Activated CD8-positive, alpha-beta memory T cell treated with anti-CD3 and anti-CD28 coated beads, Interleukin-2, amount 50 U/mL, for 48 hours (primary cell): ENCODE measurements at places on chromosomes 5 and 9.

DNA sequence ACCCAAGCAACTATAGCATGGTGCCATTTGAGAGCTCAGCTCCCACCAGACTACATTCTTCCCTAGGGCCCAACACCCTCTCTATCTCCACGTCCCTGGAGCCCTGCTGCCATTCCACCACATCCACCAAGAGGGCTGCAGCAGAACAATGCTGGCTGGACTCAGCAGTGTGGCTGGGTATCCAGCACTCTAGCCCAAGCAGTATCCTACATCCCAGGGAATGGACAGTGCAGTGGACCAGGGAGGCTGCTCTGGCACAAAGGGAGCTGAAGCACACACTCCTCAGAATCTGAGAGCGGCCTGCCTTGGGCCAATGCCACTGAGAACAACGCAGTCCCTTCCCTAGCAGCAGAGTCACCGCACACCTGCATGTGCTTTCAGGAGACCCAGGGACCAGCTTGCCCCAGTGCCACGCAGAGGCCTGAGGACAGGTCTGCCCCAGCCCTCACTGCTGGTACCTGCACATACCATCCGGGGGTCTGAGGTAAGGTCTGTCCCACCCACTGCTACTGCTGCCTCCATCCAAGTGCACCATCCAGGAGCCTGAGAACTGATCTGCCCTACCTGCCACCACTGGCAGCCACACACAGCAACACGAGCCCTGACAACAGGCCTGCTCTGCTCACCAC, 95.9 kb downstream of the ZDHHC21 start:
- DNase-seq, result no peak

DNA sequence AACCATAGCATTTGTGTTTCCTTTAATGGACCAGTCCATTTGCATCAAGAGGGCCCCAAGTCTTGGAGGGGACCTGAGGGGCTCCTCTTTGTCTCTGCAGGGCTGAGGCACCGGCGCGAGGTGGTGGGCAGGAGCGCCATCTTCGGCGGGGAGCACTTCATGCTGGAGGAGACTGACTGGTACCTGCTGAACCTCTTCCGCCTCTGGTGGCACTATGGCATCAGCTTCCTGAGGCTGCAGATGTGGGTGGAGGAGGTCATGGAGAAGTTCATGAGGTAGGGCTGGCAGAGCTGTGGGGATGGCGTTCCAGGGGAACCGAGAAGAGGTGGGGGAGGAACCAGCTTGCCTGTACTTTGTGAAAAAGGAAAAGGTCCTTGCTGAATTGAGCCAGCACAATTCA, 6.1 kb downstream of the PCYOX1L start:
- no peak for DNase-seq

- DNase-seq, result no peak
Measured at GRCh38 chr9:109139851-109140250, 20.1 kb upstream of the TMEM245 start.

DNA sequence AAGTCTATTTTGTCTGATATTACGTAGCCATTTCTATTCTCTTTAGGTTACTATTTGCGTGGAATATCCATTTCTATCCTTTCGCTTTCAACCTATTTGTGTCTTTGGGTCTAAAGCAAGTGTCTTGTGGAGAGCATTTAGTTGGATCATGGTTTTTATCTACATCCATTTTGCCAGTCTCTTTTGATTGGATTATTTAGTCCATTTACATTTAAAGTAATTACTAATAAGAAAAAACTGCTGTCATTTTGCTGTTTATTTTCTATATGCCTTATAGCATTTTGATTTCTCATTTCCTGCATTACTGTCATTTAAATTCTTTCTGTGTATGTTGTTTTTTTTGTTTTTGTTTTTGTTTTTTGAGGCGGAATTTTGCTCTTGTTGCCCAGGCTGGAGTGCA, 26.0 kb upstream of the UBQLN1 start:
- no peak for DNase-seq

GRCh38 chr5:114311968-114312367, 49.9 kb upstream of the KCNN2 start:
- DNase-seq, result no peak

DNA sequence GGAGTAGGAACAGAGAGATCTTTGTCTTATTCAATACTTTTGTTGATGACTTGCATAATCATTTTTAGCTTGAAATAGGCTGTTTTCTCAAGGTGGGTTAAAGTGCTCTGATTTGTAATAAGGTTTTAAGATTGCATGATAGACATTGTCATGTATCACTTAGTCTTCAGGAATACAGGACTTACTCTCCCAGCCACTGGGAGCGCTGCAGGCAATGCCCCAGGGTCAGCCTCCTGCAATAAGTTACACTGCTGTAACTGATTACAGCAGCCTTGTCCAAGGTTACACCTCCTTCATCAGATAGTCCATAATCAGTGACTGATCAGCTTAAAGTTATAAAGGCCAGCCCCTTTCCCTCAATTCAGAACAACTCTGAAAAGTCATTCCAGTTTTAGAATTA, 218.6 kb downstream of the ESM1 start:
- DNase-seq, result no peak
